ENCODE measurements at places on chromosomes 16 and 17. TPM values are rescaled to one million over a fixed set of nuclear protein-coding genes. Genes with fewer than 3 reads are reported as not detected.

CCL16 gene
- not detected for total RNA-seq

EXOC3L1 gene
- 16.4 TPM for total RNA-seq

DLX3 gene
- total RNA-seq = 0.52 TPM

NPTX1 gene
- 0.55 TPM for total RNA-seq

KRTAP4-6 gene
- total RNA-seq = not detected

ALDH3A1 gene
- total RNA-seq = 1.1 TPM

ABCC11 gene
- not detected for total RNA-seq

EVPLL gene
- not detected for total RNA-seq

INCA1 gene
- 5.0 TPM for total RNA-seq

SPNS2 gene
- 2.6 TPM for total RNA-seq

C16orf92 gene
- total RNA-seq = not detected

LLGL2 gene
- total RNA-seq = 17.2 TPM

DNASE1L2 gene
- 0.57 TPM for total RNA-seq

FAM171A2 gene
- 11.5 TPM for total RNA-seq

ABCA6 gene
- total RNA-seq = 30.5 TPM

DRC3 gene
- 7.8 TPM for total RNA-seq

FASN gene
- 58.3 TPM for total RNA-seq

KRT25 gene
- total RNA-seq = not detected

GPR139 gene
- not detected for total RNA-seq

MAF gene
- total RNA-seq = 72.7 TPM

STH gene
- total RNA-seq = not detected

USP43 gene
- total RNA-seq = 11.1 TPM

TBC1D3D gene
- total RNA-seq = 0.33 TPM

TBC1D3B gene
- 5.2 TPM for total RNA-seq

CES4A gene
- total RNA-seq = 20.5 TPM

CCL7 gene
- not detected for total RNA-seq

C1QTNF1 gene
- total RNA-seq = 41.1 TPM

KRTAP2-4 gene
- total RNA-seq = not detected

MYLK3 gene
- 1.1 TPM for total RNA-seq

PCTP gene
- total RNA-seq = 13.8 TPM
